ENCODE measurements at places on chromosomes 7 and 10. TPM values are rescaled to one million over a fixed set of nuclear protein-coding genes. Genes with fewer than 3 reads are reported as not detected.

The IL15RA gene
- 7.3 TPM for total RNA-seq

The SYNPO2L gene
- total RNA-seq: under 0.01 TPM

The PPP1R17 gene
- total RNA-seq: not detected

The C10orf62 gene
- total RNA-seq: 0.13 TPM

The PNLIPRP3 gene
- total RNA-seq: not detected

The INMT gene
- 3.5 TPM for total RNA-seq

The MAT1A gene
- total RNA-seq: not detected

The CLDN3 gene
- not detected for total RNA-seq

The CALY gene
- not detected for total RNA-seq

The PALS2 gene
- 20.9 TPM for total RNA-seq

The STAM gene
- total RNA-seq: 17.9 TPM

The CRYGN gene
- total RNA-seq: 0.13 TPM

The SAP25 gene
- total RNA-seq: not detected

The PTPN20 gene
- 0.92 TPM for total RNA-seq

The AGR3 gene
- not detected for total RNA-seq

The GNGT1 gene
- not detected for total RNA-seq

The NXPH1 gene
- not detected for total RNA-seq

The GJD4 gene
- not detected for total RNA-seq

The GIMAP8 gene
- 2.1 TPM for total RNA-seq

The IRF5 gene
- total RNA-seq: not detected

The TEX36 gene
- not detected for total RNA-seq

The C10orf71 gene
- total RNA-seq: not detected

The ACTR3C gene
- not detected for total RNA-seq

The GIMAP4 gene
- total RNA-seq: 0.13 TPM

The PDZD8 gene
- 18.8 TPM for total RNA-seq

The GPNMB gene
- 172 TPM for total RNA-seq

The EFCAB10 gene
- total RNA-seq: not detected

The MTERF1 gene
- 9.9 TPM for total RNA-seq

The RAMP3 gene
- total RNA-seq: not detected

The CNPY1 gene
- not detected for total RNA-seq

The CLDN12 gene
- total RNA-seq: 40.7 TPM

The HOXA3 gene
- 1.6 TPM for total RNA-seq

The SFTPA1 gene
- not detected for total RNA-seq

The HECW1 gene
- under 0.01 TPM for total RNA-seq

The IDI2 gene
- total RNA-seq: not detected

The BTBD16 gene
- total RNA-seq: 0.40 TPM

The SNX8 gene
- 20.0 TPM for total RNA-seq

The CRPPA gene
- 2.7 TPM for total RNA-seq

The OPN1SW gene
- total RNA-seq: not detected

The UPK3BL2 gene
- total RNA-seq: 5.2 TPM

The H2BK1 gene
- total RNA-seq: not detected

The ERVW-1 gene
- not detected for total RNA-seq

The WDFY4 gene
- under 0.01 TPM for total RNA-seq

The ALOX5 gene
- total RNA-seq: not detected

The NEUROD6 gene
- not detected for total RNA-seq

The NODAL gene
- not detected for total RNA-seq

The PROSER2 gene
- 2.0 TPM for total RNA-seq

The MMD2 gene
- total RNA-seq: not detected

The SORBS1 gene
- total RNA-seq: 1.5 TPM

The ZPBP gene
- not detected for total RNA-seq

The CALN1 gene
- not detected for total RNA-seq

The EPHB6 gene
- total RNA-seq: 23.1 TPM

The DUS4L gene
- total RNA-seq: 7.2 TPM

Measured in aortic smooth muscle cell (primary cell).